ENCODE measurements at places on chromosomes 5 and 9.

GRCh38 chr9:134628354-134628736, 13.3 kb upstream of the COL5A1 start:
- no peak for DNase-seq

DNA sequence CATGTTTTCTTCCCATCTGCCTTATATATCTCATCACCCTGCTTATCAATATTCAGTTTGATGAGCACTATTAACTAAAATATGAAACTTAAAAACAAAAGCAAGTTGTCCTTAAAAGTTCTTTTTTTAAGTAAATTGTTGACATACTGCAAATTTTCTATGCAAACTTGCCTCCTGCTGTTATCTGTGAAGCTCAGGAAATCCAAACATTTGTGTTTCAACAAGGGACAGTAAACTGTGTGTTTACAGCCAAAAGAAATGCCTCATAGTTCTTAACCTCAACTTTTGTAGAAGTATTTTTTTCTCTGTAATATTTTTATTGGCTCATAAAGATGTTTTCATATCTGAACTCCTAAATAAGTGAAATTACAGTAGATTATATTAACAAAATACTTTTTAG, 7.7 kb upstream of the TTC23L start:
- no peak for DNase-seq

DNA sequence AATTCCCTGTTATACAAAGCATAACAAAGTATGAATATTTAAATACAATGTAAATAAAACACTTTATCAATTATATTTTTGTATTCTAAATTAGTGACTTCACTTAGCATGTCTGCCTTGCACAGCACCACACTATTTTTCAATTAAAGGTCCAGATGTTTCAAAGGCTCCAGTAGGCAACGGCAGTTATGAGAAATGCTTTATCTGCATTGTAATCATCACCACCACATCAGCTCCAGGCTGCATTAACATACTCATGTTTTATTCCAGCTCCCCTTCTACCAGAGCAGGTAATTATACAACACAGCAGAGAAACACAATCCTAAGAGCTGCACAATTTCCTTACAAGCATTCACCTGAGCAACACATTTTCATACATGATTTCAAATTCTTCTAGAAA, 102.8 kb downstream of the MAPKAP1 start:
- DNase-seq, result no peak

GRCh38 chr5:150339165-150339564, 18.3 kb upstream of the TCOF1 start:
- no peak for DNase-seq

DNA sequence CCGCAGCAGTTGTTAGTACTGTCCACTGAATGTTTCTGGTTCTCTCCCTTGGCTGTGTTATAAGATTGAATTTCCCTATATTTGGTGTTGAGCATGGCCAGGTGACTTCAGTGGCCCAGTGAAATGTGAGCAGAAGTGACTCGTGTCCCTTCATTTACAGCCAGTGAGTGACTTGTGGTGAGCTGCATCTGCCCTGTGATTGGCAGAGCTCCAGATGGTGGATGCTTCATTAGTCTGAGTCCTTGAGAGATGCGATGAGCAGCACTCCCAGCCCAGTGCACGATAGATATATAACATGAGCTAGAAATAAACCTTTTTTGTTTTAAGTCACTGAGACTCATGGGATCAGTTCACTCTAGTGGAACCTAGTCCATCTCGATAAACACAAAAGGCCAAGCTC, 19.3 kb downstream of the PCSK5 start:
- DNase-seq, result no peak

DNA sequence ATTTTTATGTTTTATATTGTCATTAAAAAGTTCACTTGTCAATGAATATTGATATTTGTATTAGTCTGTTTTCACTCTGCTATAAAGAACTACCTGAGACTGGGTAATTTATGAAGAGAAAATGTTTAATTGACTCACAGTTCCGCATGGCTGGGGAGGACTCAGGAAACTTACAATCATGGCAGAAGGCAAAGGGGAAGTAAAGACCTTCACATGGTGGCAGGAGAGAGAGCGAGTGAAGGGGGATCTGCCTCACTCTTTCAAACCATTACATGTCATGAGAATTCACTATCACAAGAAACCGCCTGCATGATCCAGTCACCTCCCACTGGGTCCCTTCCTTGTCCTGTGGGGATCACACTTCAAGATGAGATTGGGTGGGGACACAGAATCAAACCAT, 27.4 kb downstream of the SRD5A1 start:
- DNase-seq, result no peak

DNA sequence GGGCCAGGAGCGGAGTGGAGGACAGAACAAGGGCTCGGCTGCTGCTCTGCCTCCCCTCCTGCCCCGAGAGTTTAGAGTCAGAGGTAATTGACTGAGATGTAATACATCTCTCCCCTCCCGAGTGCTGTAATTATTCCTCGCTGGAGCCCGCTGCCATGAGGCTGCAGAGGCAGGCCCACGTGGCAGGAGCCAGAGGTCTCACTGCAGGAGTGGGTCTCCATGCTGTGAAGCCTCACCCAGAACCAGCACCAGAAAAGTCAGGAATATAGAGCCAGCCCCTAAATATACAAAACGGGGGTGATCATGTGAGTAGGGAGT, 2.5 kb downstream of the FAM163B start:
- no peak for DNase-seq

- no peak for DNase-seq
Observed at GRCh38 chr9:99431103-99431502, 209.0 kb downstream of the SEC61B start.

DNA sequence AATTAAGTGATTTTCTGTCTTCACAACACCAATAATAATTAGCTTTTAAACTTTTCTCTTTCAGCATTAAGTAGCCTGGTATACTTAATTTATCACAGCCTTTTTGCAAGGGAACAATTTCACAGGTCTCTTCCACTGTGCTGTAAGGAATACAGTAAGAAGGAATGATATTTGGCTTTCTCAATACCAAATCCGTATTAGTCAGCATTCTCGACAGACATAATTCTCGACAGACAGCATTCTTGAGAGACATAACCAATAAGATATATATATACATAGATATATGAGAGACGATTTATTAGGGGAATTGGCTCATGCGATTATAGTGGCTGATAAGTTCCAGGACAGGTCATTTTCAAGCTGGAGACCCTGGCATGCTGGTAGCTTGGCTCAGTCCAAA, 18.0 kb downstream of the PRKAA1 start:
- DNase-seq, result no peak

DNA sequence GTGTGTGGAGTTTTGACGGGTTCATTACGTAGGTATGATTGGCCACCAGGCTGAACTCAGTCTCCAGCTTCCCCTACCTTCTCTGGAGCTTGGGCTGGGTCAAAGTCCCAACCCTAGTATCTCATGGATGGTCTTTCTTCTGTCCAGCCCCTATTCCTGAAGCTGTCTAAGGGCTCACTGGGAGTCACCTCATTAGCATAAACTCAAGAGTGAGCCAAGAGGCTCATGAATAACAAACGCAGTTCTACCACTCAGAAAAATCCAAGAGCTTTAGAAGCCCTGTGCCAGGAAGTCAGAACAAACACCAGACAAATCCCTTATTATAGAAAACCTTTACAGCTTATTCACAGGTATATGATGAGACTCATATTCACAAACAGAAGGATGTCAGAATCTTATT, 180.3 kb upstream of the NFIL3 start:
- no peak for DNase-seq

DNA sequence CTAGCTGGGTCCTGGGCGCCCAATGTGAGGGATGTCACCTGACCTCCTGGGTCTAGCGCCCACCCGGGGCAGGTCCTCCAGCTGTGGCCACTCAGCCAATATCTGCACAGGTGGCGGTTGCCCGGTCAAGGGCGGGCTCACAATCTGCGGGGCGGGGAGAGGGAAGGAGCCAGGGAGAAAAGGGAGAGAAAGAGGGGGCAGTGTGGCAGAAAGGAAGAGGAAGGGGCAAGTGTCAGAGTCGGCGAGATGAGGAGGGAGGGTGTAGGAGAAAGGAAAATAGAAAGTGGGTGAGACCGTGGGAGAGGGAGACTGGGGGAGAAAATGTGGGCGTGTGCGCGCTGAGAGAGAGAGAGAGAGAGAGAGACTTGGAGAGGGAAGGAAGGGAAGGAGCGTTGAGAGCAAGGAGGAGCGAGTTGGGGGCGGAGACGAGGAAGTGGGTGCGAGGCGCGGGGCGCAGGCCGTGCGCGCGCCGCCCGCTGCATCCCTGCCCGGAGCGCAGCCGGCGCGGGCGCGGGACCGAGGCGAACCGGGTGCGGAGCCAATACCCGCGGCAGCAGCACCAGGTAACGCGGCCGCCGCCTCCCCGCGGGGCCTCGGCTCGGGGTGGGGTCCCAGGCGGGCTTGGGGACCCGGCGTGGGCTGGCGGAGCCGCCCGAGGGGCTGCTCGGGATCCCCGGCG, at the start of gene HRH2:
Gene HRH2 (plus strand): TSS at position 479 of the 679 bp plus-strand sequence. CDS start 25,163 bp downstream, outside the sequence.
- DNase-seq, result peak; percentile 63

DNA sequence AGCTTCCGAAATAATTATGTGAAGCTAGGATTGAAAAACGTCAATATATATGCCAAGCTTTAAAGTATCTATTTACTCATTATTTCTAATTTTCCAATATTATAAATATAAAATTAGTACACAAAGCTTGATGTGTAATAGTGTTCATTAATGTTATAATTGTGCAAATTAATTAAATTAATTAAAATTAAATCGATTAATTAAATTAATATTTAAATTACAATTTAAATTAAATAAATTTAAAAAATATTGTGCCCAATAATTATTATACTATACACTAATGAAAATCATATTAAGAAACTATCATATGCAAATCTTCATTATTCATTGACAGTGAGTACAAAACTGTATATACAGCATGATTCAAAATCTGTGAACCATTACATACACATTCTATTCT, 409.8 kb downstream of the FAM170A start:
- DNase-seq, result no peak

DNA sequence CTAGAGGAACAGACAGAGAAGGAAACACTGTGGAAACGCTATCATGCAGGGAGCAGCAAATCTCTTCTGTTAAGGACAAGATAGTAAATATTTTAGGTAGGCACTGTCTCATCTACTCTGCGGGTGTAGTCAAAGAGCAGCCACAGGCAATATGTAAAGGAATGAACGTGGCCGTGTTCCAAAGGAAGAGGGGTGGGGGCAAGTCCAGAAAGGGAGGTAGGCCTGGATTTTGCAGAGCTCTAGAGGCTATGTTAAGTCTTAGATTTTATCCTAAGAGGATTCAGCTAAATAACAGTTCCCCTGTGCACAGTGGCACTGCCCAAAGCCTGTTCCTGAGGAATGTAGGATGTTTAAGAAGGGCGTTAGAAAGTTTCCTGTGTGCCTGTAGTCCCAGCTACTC, 161.6 kb downstream of the ACTL7B start:
- no peak for DNase-seq

GRCh38 chr9:130128251-130128650, 44.0 kb upstream of the NCS1 start:
- peak; percentile 55 for DNase-seq
